ENCODE measurements at places on chromosomes 1 and 21. TPM values are rescaled to one million over a fixed set of nuclear protein-coding genes. Genes with fewer than 3 reads are reported as not detected.

The SYT14 gene
- 1.4 TPM for total RNA-seq

The CNR2 gene
- not detected for total RNA-seq

The PRSS38 gene
- not detected for total RNA-seq

The NKAIN1 gene
- under 0.01 TPM for total RNA-seq

The APOBEC4 gene
- not detected for total RNA-seq

The SPRR1B gene
- total RNA-seq, result not detected

The ZFP69B gene
- total RNA-seq, result 6.8 TPM

The PTPRC gene
- not detected for total RNA-seq

The PCP4 gene
- total RNA-seq, result not detected

The KRTAP19-1 gene
- total RNA-seq, result not detected

The CADM3 gene
- not detected for total RNA-seq

The SH2D2A gene
- total RNA-seq, result 0.28 TPM
